ENCODE measurements at places on chromosomes 1 and 21. TPM values are rescaled to one million over a fixed set of nuclear protein-coding genes. Genes with fewer than 3 reads are reported as not detected.
A peak's percentile ranks its signal among the peaks of the same experiment; 100 is the strongest.

GRCh38 chr1:24058671-24059455, 53.1 kb downstream of the MYOM3 start:
- DNase-seq: no peak

GRCh38 chr1:28719332-28719619, 17.5 kb upstream of the YTHDF2 start:
- DNase-seq: no peak

GRCh38 chr1:41902159-41902577, 16.6 kb downstream of the HIVEP3 start:
- DNase-seq: no peak

GRCh38 chr1:210726621-210727020, 397.9 kb downstream of the HHAT start:
- DNase-seq: peak; percentile 28

- DNase-seq: no peak
Observed at GRCh38 chr1:204150702-204151551, 917 bp downstream of the ETNK2 start.

VWA5B1 gene
- 0.91 TPM for polyA plus RNA-seq
